ENCODE measurements at places on chromosomes 11 and 22.

DNA sequence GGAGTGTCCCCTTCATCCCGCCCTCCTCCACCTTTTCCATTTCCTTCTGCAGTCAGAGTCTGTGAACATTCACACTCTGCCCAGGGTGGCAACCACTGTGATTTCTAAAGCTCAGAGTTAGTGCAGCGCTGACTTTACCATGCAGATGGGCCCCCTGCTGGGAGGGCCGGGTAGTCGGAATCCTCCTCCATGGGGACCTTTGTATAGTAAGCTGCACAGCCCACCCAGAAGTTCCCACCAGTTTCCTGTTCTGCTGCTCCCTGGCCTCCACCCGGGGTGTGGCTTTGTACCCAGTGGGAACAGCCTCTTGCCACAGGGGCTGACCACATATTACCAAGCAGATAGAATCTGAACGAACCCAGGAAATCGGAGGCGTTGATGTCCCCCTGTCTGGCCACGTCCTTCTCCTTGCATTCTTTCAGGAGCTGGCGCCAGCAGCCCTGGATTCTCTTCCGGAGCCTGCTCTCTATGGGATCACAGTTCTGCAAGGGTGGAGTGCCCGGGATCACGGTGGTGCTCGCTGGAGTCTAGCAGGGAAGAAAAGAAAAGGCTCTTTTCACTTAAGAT is 125.3 kb downstream of the MPPED1 start:
- DNase-seq: no peak

DNA sequence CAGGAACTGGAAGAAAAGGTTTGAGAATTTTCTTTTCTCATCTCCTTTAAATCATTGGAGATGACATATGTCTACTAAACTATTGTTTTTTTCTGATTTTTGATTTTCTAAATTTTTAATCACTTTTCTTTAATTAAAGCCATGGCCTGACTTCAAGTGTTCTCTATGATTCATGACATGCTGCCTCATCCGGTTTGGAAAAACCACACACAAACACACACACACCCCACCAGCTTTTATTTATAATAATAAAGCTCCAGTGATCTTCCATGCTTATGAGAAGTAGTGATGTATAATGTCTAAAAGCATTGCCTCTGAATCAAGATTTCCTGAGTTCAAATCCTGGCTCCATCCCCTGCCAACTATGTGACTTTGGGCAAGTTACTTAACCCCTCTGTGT is 179.2 kb downstream of the SPON1 start:
- DNase-seq: no peak

DNA sequence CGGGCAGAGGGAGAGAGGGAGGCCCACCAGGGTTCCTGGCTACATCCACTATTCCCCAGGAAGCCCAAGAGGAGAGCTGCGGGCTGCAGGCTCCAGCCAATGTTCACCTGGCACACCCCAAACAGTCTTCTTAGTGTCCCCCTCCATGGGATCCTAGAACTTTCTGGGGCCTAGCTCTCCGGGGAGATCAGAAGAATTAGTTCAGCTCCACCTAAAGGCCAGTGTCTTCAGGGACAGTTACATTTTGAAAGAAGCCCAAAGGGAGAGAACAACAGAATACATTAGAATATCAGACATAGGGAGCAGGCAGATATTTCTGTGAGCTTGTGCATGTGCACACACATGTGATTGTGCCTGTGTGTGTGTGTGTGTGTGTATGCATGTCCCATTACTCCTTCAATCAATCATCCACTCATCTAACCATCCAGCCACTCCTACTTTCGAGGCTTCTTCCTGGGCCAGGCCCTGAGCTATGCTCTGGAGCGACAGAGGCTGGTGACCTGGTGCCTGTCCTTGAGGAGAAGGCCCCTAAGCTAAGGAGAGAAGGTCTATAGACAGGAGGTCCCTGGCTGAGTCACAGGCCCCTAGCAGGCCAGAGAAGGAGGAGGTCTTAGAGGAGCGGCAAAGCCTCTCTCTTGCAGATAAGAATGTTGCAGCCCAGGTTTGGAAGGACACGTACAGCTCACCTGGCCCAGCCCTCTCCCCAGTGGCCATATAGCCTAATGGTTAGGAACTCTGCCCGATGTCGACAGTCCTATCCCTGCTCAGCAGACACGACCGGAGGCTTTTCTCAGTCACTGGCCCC is 165.5 kb downstream of the DSCAML1 start:
- DNase-seq: no peak

DNA sequence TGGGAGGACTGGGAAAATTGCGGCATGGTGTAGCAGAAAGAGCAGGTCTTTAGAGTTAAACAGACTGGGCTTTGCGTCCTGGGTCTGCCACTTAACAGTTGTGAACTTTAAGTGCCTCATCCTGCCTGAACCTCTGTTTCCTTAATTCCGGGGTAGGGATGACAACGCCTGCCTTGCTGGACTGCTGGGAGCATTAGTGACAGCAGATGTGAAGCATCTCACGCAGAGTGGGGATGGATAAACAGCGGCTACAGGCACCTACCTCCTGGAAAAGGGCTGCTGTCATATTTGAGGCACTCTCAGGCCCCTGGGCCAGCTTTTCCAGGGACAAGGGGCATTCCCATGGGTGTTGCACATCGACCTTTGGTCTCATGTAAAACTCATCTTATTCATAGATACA is 572.2 kb downstream of the TBC1D22A start:
- no peak for DNase-seq

DNA sequence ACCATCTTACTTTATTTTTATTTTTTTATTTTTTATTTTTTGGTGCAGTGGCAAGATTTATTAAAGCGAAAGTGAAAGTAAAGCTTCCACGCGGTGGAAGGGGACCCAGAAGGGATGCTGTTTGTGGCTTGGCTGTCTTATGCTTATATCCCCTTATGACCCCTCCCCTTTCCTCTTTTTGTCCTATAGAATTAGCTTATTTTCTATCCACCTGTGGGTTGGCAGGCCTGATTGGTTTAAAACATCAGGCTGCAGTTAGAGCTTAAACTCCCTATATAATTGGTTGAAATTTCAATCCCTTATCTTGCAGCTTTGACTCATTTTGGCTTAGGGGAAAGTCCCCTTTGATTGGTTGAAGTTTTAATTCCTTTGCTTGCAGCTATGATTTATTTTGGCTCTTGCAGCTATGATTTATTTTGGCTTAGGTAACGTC is 50.5 kb downstream of the NNMT start:
- DNase-seq: no peak

DNA sequence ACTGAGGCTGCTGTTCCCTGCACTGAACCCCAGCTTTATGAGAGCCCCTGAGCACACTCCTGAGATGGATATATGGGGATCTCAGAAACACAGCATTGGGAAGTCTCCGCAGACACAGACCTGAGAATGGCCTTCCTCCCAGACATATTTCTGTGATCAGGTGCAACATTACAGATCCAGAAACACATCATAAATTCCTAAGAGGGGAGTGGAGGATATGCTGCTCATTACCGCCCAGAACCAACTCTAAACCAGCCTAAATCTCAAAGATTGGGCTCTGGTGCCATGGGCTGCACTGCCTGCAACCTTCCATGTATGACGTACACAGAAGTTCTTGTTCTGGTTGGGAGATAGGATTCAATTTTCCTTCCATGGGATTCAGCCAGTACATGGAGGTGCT is 102.0 kb downstream of the ME3 start:
- DNase-seq: no peak

GRCh38 chr11:68806931-68807844 is 34.5 kb downstream of the CPT1A start:
- DNase-seq: no peak

DNA sequence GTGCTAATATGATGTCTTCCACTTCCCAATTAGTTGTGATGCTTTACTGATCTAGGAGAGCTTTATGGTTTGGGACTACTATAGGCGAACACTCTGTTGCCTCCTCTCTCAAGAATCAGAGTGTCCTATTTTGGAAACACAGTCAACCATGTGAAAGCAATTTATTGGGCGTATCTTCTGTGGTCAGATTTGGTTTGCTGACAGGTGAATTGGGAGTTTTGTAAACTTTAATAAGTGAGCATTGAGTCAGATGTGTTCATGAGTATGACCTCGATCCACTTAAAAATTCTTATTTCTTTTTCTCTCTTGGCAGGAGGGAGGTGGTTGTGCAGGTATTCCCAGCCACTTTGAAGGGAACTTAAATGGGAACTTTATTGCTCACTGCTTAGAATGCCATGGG is 4.4 kb downstream of the CAT start:
- no peak for DNase-seq

- DNase-seq: peak; percentile 66
Measured at GRCh38 chr11:69721106-69721505, 17.3 kb upstream of the FGF19 start.

GRCh38 chr22:20092477-20092854 is 12.4 kb downstream of the DGCR8 start:
- DNase-seq: no peak

DNA sequence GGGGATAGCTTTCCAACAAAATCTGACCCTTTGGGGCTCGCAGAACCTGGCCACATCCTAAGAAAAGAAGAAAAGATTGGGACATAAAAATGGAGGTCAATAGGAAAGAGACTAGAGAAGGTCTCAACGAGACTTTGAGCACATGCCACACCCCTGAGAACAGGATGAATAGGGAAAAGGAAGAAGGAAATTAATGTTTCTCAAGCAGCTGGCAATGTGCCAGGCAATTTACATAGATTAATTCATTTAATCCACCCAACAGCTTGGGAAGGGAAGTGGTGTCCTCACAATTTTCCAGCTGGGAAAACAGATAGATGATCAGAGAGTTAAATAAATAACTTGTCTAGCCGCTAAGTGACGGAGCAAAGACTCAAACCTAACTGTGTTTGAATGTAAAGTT is 50.7 kb downstream of the PAMR1 start:
- no peak for DNase-seq

- DNase-seq: no peak
Measured at GRCh38 chr22:45529971-45530575, 27.4 kb downstream of the FBLN1 start.

DNA sequence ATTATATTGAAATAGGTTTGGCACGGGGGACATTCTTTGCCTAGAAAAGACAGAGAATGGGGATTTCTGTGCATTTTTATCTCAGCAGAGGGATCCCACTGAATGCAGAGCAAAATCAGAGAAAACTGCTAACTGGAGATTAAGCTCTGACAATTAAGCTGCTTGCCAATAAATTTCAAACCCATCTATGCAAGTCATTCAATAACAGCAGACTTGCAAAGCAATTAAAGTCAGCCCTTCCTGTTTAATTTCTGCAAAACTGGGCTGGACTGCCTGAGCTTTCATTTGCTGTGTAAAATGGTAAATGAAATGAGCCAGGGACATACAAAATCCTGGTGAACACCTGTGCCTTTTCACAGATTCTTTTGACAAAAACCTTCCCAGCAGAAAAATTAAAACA is 1273.9 kb upstream of the CNTN5 start:
- DNase-seq: no peak

DNA sequence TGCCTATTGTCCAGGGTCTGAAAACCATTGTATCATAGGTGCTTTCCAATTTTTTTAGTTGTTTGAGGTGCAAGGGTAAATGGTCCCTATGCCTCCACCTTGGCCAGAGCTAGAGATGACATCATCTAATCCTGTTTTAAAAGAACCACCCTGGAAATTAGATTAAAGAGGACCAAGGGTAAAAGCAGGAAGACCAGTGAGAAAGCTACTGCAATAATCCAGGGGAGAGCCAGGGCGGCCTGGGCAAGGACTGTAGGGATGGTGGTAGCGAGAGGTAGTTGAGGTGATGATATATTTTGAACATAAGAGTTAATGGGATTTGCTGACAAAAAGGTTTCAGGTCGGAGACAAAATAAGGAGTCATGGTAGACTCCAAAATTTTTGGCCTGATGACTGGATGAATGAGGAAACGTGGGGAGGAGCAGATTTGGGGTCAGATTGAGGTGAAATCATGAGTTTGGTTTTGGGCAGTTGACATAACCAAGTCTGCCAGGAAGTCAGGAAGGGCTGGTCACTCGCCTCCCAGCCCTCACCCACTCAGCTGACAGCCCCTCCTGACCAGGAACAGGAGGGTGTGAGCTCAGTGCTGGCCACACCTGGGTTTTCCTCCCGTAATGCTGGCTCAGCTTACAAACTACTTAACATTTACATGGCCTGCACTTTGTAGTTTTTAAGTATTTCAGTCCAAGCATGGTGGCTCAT is 23.0 kb downstream of the SCN4B start:
- DNase-seq: no peak

GRCh38 chr11:74634537-74634936 is 42.2 kb downstream of the POLD3 start:
- DNase-seq: no peak

DNA sequence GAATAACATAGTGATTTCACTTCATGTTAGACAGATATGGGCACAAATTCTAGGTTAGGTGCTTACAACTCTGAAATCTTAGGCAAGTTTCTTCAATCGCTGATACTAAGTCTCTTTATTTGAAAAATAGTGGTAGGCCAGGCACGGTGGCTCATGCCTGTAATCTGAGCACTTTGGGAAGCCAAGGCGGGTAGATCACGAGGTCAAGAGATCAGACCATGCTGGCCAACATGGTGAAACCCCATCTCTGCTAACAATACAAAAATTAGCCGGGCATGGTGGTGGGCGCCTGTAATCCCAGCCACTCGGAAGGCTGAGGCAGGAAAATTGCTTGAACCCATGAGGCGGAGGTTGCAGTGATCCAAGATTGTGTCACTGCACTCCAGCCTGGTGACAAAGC is 729.4 kb downstream of the METTL15 start:
- DNase-seq: no peak

DNA sequence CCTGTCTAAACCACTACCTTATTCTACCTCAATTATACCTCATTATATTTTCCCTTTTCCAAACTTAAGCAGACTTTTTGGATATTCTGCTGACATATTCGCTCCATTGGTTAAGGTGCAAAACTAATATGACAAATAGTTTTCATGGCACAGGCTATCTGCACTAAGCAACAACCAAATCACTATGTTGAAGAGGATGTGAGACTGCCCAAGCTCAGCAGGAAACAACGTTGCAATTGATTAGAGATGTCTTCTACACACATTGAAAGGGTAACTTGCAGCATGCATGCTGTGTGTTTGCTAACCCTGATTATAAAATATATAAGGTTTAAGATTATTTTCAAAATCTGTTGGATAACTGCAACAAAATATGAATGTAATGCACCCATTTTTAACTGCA is 61.6 kb downstream of the STK33 start:
- DNase-seq: no peak

DNA sequence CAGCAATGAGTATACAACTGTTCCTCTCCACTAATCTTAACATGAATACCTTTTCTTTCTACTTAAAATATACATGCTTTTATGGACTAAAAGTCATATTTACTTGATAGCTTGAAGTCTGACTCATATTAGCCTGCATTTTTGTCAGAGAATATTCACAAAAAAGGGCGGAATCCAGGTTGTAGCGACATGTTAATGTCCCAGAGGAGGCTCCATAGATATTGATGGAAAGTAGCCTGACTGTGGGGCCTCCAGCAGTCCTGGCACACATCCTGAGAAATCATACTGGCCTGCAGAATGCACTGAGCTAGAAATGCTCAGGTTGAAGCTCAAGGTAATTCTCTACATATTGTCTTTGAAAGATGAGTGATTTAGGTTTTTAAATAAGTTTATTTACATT is 1051.1 kb downstream of the NTM start:
- DNase-seq: no peak
